ENCODE measurements at places on chromosomes 2 and 18.

GRCh38 chr2:50452056-50452455 lies 579.9 kb downstream of the NRXN1 start:
- no peak for DNase-seq

DNA sequence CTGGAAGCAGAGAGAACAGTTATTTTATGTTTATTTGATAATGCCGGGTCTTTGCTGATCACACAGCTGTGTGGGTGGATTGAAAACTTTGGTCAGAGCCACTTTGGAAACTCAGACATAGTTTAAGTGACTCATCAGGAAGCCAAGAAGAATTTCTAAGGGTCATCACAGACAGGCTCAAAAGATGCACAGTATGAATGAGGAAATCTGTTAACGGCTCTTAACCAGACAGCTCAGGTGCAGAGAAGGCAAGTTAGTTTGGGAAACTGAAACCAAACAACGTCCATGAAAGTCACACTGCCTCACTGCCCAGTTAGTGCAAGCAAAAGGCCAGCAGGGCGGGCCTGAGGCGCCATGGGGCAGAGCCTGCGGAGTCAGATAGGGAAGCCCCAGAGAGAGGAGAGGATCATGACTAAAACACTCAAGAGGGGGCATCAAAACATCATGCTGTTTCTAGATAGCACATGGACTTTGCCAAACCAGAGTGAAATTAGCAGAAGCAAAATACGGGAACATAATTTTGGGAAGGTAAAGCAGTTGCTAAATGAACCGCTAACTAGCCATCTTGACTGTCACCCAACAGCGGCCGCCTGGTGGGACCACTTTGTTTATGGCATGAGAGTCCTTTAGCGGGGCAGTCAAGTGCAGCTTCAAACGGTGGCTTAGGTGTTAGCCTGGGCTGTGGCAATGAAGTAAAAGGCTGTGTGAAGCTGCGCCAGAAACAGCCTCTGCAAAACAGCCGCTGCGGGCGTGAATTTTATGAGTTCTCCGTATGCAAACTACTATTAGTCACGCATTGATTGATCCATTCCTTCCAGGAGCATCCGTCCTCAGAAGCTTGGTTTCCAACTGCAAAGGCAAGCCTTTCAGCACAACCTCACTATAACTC lies 101.2 kb downstream of the KCTD18 start:
- no peak for DNase-seq

DNA sequence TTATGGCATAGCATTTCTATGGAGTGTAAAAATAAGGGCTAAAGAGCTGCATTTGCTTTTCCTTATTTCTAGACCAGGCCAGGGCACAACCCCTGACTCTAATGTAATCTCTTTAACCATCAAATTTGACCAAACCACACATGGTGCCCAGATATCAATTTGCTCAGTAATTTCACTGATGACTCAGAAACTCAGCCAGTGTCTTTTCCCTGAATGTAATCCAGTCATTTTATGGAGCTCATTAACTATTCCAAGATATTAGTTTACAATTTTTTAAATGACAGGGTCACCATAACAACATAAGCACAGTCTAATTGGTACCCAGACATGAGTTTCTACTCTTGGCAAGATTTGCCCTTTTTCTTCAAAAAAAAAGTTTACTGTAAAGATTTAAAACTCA lies 270.8 kb upstream of the AGAP1 start:
- no peak for DNase-seq

DNA sequence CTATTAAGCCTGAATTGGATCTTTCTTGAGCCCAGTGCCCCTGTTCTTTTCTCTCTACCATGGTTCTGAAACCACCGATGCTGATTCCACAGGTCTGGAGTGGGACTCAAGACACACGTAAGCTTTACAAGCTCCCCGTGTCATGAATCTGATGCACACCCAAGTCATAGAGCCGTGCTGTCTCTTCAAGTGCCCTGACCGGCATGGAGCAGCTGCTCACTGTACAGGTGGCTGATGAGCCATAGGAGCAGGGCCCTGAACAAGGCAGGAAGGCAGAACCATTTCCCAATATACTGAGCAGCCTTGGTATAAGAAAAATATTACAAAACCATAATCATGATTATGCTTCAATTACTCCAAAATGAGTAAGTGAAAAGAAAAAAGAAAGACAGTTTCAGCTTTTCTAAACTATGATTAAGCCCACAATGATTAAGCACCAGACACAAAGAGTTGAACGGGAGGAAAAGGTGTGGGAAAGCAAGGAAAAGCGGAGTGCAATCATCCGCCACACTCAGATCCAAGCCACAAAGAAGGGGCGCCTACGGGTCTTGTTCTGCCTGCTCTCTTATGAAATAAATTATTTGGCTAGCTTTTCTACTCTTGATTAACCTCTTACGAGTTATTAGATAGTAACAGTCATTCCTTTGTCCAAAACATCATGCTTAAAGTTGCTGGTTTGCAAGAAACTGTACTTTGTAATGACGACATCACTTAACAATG lies 41.7 kb downstream of the NOL10 start:
- DNase-seq: no peak
